ENCODE measurements at places on chromosomes 3 and 15.

DNA sequence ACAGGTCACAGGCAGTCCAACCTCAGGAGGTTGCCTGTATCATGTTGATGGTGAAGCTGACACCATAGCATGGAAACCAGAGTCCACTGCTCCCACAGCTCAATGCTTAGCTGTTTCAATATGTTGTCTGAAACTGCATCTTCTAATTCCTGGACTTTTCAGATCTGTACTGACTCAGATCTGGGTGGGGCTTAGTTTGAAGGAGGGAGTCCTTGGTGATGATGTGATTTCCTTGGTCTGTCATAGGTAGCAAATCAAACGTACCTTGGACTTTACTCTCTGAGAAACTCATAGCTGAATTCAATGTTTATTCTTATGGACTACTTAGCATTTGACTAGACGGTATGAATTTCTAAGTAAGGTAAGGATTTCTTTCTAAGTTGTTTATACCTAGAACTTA, at the start of gene HHLA2:
HHLA2 (plus strand) TSS at position 310 of the 400 bp plus-strand sequence. CDS start 55,266 bp downstream, outside the sequence.
- no peak for DNase-seq

- DNase-seq = no peak
Measured at GRCh38 chr3:44682182-44682896, 30.1 kb upstream of the ZNF502 start.

DNA sequence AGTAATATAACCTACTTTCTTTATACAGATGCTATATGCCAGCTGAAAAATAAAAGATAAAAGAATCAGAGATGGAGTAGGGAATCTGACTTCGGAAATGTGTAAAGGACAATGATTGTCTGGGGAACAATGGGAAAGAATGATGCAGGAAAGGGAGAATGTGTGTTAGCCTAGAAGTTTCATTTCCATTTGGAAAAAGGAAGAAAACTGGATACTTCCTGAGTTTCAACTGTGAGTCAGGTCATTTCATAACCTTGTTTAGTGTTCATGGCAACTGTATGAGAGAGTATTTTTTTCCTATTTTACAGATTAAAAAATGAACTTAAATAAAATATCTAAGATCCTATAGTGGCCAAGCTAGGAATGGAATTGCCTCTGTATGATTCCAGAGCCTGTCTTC, 261.3 kb upstream of the NECTIN3 start:
- no peak for DNase-seq

DNA sequence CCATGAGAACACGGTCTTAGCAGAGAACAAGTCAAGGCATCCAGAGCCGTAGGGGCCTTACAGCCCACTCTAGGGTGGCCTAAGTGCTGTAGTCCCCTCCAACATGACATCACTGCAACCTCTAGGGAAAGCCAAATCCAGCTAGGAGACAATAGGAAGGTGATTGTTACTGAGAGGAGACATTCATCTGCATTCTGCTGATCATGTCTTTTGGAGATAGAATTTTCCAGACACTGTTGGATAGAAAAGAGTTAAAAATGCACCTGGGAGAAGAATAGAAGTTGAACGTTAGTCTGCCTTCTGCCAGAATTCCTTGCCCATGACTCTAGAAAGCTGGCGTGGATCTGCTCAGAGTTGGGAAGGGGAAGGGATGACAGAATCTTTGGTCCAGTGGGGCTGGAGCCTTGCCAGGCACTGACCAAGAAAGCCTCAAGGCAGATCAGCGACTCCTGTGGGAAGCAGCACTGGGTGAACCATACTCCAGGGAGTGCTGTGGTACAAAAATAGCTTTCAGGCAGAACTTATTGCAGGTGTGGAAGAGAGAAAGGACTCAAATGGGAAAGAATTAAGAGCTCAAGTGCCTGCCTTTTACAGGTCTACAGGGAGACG, 44.8 kb upstream of the RAF1 start:
- DNase-seq = peak; percentile 9

DNA sequence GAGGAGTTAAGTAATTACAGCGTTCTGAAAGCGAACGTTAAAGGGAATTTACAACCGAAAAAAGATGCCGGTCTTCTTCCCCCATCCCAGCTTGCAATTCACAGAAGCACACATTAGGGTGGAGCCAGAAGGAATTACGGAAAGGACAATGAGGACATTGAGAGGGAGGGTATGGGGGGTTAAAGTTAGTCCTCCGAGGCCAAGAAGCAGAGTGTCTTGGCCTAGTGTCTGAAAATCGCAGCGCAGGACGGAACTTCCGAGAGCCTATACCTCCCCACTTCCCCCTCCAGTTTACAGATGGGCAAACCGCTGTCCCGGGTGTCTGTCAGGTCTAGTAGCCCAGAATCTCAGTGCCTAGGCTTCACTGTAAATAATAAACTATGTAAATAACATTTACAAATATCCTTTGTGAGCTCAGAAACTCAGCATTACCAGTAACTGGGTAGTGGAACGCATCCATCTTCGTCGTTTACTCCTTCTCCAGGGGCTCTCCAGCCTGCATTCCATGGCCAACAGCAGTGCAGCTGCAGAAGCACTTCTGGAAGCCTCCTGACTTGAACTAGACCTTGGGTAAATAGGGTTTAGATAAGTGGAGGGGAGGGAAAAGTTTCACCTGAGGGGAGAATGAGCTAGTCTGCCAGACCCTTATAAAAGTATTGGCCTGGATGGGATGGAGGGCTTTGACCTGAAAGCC, 922 bp downstream of the ADPRH start:
- DNase-seq = no peak

DNA sequence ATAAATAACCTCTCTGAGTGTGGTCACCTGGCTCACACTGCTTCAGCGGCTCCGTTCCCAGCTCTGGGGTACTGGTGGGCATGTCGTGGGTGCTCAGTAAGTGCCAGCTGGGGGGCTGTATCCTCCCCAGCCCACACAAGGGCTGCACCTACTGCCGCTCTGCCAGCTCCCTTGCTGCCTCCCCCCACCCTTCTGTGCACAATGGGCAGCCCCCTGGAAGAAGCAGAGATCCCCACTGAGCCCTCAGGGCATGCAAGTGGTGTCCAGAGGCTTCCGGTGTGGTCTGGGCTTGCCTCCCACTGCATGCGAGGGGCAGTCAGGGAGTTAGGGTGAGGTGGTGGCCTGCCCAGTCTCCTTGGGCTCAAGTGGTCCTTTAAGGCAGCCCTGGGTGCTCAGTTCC, 58.3 kb upstream of the TRPM1 start:
- DNase-seq = no peak

DNA sequence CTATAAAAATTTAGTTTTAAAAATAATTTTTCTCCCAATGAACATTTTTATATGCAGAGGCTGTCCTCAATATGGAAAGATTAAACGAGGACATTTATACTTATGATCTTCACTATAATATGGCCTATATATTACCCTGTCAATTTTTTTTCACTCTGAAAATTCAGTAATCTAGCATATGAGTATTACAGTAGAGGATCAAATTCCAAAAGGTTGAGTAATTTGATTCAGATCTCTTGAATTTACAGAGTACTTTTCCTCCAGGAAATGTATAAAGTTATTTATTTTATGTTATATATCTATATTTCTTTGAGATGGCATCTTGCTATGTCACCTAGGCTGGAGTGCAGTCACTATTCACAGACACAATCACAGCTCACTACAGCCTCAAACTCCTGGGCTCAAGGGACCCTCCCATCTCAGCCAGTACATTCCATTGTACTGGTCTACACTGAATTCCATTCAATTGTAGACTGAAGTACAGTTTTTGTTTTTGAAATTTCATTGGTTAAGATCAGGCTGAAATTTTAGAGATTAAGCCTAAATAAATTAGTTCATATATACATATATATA, 16.3 kb upstream of the TRPM7 start:
- no peak for DNase-seq

DNA sequence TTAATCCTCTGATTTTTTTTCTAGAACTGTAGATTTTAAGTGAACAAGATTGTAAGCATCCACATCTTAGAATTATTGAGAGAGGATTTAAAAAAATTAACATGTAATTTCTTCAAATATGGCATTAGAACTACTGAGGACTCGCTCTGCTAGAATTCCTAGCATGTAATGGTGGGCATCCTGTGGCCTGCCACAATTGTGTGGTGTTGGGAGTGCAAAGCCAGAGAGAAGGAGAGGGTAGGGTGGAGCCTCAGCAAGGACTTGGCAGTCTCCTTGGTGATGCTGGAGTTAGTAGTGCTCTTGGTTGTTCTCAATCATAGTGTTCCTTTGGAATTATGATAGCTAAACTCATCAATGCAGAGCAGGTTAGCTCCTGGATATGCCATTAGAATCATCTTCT, 443.9 kb upstream of the TBL1XR1 start:
- no peak for DNase-seq

DNA sequence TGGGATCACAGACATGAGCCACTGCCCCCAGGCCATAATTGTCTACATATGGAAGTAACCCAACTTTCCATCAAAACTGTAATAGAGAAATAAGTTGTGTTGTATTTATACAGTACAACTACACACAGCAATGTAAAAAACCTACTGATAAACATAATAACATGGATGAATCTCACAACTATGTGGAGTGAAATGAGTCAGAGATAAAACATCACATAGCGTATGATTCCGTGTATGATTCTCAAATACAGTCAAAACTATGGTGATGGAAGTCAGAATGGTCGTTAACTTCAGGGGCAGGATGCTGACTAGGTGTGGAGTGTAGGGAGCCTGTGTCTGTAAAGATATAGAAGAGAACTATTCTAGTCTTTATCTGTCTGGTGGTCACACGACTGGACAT, 332.7 kb upstream of the SLCO3A1 start:
- no peak for DNase-seq

- no peak for DNase-seq
Measured at GRCh38 chr3:190863119-190863465, 598 bp upstream of the GMNC start.

DNA sequence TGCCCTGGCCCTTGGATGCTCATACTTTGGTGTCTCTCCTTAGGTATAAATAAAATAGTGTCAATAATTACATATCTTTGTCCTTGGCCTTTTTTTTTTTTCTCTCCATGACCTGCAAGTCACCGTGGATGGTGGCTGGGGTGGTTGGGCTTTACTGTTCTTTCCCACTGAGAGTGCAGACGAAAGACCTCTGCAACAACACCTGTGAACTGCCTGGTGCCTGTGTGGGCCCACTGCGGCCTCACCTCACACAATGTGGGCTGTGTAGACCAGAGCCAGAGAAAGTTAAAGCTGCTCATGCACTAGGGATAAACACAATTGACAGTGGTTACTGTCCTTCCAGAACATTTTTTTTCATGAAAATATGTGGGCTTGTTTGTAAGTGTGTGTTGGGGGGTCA, 39.0 kb downstream of the CCDC32 start:
- no peak for DNase-seq

GRCh38 chr3:196097373-196098154, 15.7 kb upstream of the TFRC start:
- DNase-seq = no peak

- DNase-seq = no peak
Measured at GRCh38 chr3:140204271-140204984, 269.4 kb downstream of the CLSTN2 start.

DNA sequence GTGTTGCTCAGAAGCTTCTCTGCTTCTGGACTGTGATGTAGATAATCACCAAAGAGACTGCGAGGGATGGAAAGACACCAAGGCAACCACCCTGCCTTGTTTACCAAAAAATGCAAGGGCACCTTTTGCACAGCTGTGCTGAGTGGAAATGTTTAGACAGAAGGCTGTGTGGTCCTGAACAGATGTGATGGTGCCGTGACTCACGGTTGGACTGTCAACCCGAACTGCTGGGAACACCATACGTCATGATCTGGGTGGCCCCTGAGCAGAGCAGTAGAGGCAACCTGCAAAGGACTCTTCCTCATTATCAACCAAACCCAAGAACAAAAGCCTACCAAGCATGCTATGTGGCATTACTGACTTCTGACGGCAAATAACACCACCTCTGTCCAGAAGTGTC, 61.3 kb upstream of the LPP start:
- DNase-seq = no peak

DNA sequence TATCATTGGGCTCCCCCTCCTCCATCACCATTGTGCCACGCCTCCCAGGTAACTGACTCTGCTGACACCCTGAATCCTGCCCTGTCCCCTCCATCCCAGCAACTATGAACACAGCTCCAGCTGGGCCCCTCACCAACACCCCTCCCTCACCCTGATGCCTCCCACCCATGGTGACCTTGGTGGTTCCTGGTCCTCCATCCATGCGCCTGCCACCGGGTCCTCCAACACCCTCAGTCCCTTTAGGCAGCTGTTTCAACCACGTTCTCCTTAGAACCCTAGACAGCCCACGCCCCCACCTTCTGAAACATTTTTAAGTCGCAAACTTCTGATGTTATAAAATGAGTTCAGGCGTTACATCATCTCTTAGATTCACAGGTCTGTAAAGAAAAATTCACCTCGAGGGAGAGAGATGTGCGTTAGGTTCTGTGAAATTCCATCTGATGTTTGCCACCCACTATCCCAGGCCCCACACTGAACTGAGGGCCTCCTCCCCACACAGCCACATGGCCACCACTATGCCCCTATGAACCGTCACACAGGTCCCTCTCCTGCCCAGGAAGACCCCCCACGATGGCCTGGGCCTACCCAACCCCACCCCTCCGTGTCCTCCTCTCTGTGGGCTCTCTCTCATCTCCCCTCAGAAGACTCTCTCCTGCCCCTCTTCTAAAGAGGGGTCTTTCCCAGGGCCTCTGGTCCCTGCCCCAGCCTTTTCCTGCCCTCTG, 29.8 kb downstream of the PCSK6 start:
- DNase-seq = no peak

DNA sequence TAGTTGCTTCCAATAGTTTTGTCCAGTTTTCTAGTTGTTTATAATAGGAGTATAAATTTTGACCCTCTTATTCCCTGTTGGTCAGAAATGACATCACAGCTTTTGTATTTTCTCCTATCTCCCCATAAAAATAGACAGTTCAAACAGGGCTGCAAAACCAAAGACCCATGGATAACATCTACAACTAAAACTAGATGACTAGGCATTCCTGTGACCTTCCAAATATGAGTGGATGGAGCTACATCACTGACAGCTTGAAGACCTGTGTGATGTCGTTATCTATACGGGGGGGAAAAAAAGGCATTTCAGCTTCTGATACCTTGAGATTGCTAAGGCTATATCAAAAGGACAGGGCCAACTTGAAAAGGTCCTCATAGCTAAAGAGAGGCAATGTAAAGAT, 84.6 kb downstream of the REC114 start:
- no peak for DNase-seq

DNA sequence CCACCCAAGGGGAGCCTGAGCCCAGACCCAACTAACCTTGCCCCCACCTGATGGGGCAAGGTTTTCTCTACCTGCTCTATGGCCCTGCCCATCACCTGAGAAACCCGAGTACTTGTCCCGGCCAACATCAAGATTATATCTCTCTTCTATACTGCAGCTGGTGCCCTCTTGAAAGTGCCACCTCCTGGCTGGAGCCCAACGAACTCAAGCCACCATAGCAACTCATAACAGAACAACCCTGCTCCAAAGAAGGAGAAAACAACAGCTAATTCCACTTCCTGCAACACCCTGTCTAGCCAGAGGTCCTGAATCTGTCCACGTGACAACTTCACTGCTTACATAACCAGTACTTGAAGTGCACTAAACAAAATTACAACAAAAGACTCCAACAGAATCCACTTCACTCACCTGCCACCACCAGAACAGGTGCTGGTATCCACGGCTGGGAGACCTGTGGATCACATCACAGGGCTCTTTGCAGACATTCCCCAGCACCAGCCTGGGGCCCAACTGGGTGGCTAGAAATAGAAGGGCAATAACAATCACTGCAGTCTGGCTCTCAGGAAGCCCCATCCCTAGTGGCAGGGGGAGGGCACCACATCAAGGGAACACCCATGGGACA, 49.2 kb downstream of the PIERCE2 start:
- DNase-seq = peak; percentile 49
